Umbilical cord (tissue), 2 donors: ENCODE measurements at places on chromosomes 6 and 20.

DNA sequence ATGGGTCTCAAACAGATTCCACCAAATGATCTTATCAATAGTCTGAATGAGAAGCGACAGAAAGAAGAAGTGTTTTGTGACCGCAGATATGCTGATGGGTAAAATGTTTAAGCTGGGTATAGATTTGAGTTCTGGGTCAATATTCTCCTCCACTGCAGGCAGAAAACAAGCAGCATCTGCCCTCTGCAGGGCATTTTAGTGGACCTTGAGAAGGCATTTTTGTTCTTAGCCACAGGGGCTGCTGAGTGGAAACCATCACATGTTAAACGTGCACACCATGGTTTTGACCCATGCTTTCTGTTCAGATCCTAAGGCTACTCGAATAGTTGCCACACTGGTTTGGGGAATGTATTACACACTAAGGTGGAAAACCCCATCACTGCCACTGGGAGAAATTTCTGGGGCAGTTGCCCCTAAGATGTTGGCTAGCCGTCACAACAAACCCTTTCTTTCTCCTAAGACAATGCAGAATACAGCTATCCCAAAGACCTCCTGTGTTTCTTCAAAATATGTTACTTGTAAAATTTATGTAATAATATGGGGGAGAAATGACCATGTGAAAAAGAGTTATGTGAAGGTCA is 5.5 kb downstream of the POU3F2 start:
- DNase-seq = no peak

DNA sequence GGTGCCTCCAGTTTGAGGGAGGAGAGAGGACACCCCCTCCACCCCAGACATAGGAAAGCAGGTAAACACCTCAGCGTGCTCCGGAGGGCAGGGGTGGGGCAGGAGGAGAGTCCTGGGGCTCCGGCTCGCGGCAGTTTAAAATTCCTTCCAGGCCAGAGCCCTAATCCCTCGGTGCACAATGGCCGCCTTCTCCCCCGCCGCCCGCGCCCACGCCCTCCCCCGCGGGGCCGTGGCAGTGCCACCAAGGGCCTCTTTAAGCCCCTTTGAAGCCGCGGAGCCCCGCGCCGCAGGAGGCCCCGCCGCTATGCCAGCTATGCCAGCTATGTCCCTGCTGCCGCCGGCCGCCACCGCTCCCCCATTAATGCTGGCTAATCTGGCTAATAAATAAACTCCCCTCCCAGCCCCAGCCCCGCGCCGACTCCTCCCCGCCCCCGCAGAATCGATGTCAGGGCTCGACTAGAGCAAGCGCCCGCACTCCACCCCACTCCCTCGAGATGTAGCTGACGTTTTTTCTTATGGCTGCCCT is 125.1 kb downstream of the MRPL14 start:
- DNase-seq = no peak

DNA sequence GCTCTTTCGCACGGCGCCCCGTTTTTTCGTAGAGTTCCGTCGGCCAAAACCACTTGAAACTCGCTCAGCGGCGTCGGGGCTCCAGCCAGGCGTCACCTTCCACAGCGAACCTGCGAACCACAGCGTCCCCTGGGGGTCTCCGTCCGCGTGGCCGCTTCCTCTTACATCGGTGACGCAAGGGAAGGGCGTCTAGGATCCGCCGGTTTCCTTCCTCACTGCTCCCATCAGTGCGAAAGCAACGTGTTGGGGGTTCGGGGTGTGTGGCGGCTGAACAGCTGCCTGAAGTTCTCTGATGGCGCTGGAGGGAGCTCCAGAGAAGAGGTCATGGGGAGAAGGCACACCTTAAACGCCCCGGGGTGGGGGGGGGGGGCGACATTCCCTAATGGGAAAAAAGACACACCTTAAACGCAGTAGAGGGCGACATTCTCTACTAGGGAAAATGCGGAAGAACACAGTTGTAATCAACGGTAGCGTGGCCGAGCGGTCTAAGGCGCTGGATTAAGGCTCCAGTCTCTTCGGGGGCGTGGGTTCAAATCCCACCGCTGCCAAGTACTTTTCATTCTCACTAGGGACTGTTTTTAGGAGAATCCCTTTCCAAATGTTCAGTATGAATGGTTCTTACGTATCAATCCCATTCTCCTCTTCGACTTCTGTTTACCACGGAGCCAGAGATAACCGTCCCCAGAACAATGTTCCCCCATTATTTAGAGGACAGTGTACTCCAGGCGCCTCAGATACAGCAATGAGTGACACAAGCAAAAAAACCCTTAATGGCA is 16.4 kb downstream of the ZNF311 start:
- DNase-seq = peak; percentile 30

DNA sequence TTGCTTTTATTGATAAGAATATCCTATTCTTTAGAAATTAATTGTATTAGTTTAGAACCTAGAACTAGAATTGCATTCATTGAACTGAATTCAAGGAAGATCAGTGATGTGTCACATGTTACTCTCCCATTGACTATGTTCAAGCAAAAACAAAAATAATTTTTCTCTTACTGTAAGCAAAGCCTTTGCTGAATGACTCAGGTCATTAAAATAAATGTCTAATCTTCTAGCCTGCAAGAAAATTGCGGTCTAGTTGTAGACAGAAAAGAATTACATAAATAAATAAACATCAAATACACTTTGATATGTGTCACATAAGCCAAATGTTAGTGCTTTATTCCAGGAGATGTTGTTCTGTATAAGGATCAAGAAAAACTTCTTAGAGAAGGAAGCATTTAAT is 387.9 kb downstream of the ADGRB3 start:
- DNase-seq = no peak

DNA sequence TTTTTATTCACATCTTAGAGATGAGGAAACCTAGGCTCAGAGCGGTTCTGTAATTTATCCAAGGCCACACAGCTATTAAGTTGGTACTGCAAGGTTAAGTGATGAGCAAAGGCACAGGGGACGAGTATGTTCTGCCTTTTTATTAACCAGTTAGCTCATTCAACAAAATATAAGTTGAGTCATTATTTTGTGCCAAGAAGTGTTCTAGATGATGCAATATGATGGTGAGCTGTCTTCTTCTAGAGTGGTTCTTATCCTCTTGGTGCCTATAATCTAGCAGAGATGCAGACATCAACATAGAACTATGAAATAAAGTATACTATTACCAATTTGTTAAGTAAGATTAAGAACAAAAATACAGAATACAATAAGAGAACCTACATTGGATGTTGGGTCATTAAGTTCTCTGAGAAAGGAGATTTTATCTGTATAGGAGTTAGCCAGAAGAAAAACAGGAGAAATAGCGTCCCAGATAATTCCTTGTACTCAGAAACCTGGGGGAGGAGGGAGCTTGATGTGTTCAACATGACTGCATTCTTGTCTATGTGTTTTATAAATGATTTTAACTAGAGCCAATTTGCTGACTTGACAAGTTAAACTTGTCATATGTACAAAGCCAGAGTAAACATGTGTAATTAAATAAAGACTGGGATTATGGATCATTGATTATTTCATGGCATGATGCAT is 122.3 kb downstream of the TBXT start:
- no peak for DNase-seq

DNA sequence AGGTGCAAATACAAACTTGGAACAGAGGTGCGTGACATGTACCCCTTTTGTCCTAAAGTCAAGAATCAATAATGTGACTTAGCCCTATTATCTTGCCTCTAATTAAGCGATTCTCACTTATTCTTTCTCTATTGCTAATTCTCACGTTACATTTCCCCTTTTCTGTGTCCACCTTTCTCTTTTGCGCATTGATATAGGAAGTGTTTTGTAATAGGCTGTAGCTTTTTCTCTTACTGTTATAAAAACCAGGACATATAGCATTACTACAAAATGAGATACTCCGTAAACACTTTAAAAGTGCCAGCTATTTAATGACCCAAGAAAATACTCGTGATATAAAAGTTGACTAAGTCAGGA is 669 bp upstream of the TMEM30A start:
- DNase-seq = no peak

DNA sequence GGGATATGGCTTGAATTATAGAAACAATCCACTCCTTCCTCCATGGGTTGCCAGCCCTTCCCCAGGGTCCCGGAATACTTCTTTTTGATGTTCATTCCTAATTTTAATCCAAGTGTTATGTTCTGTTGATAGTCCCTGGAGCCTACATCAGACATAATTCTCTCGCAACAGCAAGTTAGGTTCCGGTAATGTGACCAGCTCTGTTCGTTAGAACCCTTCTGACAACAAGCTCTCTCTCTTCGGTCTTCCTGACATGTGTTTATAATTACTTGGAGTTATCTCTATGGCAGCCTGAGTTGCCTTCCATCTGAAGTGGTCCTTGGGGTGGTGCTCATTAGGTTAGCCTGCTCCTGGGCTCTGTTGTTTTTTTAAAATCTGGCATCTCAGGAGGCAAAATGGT is 506.9 kb upstream of the JARID2 start:
- no peak for DNase-seq

- DNase-seq = no peak
These were observed 12.7 kb upstream of the BAK1 start for GRCh38 chr6:33592595-33593413.

DNA sequence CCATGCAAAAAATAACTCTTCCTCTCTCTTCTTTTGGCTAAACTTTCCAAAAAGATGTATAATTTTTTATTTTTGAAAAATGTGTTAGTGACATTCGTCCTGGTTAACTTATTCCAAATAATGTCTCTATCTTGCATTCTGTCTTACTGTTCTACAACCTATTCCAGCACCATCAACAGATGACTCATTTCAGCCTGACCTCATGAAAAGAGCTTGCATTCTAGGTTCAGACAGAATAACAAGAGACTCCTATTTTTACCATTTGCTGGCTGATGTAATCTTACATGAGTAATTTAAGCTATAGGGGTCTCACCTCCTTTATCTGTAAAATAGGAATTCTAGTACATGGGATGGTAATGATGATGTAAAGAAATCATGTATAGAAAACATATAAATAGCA is 109.0 kb downstream of the FUT9 start:
- peak; percentile 34 for DNase-seq

DNA sequence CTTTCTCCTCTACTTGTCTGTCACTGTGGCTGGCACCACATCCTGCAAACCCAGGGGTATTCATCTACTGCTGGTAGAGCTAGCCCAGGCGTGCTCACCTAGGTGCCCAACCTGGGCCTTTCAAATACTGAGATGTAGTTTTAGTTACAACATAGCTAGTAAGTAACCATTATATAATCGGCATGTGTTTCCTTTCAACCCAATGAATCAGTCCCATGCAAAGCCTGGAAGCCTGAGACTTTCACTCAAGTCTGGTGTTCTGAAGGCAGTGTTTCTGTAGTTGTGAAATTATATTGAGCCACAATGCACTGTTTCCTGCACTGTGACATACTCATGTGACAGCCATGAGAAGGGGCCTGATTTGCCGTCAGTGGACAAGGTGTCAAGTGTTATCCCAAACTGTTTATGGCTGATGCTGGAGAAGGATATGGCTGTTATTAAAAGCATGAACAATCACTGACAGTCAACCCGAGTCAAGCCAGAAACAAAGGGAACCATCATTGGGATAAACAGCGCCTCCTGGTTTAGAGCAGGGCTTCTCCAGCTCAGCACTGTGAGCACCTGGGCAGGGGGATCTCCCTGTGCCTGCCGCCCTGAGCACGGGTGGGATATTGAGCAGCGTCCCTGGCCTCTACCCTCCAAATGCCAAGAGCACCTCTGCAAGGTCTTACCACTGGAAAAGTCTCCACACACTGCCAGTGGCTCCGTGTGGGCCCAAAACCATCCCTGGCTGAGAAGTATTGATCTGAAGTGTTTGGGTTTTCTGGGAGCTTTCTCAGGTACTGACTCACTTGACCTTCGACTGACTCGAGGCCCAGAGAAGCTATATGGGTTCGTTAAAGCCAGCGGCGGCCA is 1.6 kb downstream of the PSMA7 start:
- DNase-seq = no peak

GRCh38 chr6:107418118-107418517 is 41.2 kb downstream of the PDSS2 start:
- DNase-seq = no peak

DNA sequence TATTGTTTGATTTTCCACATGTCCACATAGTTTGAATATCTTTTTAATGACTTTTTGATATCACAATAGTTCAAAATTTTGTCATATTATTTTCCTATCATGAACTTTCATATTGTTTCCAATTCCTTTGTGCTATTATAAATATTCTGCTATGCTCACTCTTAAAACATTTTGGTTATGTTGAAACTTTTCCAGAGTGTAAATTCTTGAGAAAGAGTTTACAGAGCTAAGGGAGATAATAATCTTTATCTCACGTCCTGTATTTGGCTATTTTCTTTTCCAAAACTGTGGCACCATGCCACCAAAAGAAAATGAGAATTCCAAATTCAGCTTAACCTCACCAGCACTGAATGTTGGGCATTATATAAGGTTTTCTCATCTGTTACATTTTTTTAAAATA is 210.9 kb downstream of the TFAP2B start:
- DNase-seq = no peak

GRCh38 chr20:1955217-1955616 is 38.6 kb downstream of the PDYN start:
- peak; percentile 52 for DNase-seq

- no peak for DNase-seq
These were observed 6.7 kb downstream of the TCEA2 start for GRCh38 chr20:64069614-64070243.

DNA sequence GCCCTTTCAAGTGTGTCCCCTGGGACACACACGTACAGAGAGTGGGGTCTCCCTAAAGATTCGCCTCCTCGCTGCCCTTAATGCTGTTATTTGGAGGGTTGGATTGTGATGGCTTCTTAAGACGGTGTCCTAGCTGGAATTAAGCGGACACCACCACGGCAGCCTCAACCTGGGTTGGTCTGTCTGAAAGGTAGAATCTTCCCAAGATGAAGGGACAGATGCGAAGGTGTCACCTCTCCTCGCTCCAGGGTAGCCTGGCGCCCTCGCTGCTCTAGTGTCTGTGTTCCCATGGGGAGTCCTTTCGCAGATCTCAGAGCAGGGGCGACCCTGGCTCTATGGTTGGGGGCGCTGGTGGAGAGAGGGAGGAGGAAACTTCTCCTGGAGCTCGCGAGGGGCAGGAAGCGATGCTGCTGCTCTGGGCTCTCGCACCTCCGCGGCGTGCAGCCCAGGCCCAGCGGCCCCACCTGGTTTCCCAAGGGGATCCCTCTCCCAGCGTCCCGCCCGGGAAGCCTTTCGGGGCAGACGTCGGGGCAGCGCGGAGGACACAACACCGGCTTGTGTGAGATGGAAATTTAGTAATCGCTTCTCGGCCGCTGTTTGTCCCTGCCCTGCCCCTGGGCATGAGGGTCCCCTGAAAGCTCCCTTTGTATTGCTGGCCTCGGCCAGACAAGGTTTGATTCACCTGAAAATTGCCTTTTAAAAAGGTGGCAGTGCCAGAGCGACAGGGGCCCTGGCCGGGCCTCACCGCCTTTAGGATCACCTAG is 1.7 kb downstream of the RSPO3 start:
- no peak for DNase-seq

- peak; percentile 26 for DNase-seq
These were observed 20.0 kb upstream of the GSTA3 start for GRCh38 chr6:52929321-52930164.
